ENCODE measurements at places on chromosomes 5 and 9.

DNA sequence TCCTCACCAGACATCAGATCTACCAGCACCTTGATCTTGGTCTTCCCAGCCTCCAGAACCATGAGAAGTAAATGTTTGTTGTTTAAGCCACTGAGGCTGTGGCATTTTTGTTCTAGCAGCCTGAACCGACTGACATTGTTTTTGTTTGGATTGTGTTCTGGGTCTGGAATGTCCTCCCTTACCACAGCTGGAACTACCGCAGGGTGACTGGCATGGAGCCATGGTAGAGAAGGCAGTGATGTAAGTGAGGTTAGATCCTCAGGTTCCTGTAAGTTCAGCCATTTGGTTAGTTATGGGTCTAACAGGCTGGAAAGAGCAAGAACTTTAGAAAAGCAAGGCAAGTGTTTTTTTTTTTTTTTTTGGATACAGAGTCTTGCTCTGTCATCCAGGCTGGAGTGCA lies 209.3 kb downstream of the DAB2IP start:
- DNase-seq, result no peak

- DNase-seq, result no peak
These were observed 126.4 kb upstream of the SLC12A2 start for GRCh38 chr5:127957183-127957582.

- no peak for DNase-seq
These were observed 2.9 kb downstream of the PBX3 start for GRCh38 chr9:125749951-125750626.

DNA sequence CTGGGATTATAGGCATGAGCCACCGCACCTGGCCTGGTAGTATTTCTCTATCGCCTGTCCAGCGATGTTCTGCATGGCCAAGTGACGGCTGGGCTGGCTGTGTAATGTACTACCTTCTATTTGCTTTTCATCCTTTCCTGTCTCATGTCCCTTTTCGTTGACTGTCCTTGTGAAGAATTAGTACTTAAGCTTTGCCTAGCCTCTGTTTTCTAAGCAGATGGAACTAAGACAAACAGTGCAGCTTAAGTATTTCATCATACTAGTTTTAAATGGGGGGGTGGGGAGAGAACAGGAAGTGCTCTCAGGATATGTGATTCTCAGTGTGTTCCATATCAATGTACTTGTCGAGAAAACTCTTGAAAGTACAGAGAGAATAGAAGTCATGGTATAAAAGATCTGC lies 31.7 kb upstream of the CCL21 start:
- no peak for DNase-seq

DNA sequence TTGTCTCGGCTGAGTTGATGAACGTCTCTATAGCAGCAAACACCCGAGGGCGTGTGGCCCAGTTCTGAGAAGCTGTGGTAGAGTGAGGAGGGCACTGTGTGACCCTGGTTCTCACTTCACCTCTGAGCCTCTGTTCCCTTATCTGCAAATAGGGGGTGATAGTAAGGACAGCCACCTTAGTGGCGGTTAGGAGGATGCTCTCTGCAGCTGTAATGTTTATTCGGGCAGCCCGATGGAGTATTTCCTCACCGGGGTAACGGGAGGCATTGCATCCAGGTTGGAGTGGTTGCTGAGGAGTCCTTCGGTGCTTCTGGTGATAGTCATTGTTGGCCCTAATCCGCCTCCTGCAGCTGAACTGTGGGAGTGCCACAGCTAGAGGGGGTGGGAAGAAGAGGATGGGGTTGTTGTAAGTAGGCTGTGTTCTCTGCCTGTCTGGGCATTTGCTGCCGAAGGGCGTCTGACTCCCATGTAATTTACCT lies 13.9 kb downstream of the PRRC2B start:
- DNase-seq, result peak; percentile 62

- no peak for DNase-seq
These were observed 20.6 kb upstream of the PRDM6 start for GRCh38 chr5:123068368-123068938.

- DNase-seq, result no peak
These were observed 36.1 kb upstream of the SLC2A8 start for GRCh38 chr9:127360829-127361228.

GRCh38 chr9:37952731-37953130 lies 48.8 kb upstream of the SLC25A51 start:
- DNase-seq, result no peak

GRCh38 chr5:59829386-59829785 lies 64.1 kb downstream of the PDE4D start:
- no peak for DNase-seq

GRCh38 chr9:116504893-116505480 lies 182.1 kb upstream of the TRIM32 start:
- no peak for DNase-seq

DNA sequence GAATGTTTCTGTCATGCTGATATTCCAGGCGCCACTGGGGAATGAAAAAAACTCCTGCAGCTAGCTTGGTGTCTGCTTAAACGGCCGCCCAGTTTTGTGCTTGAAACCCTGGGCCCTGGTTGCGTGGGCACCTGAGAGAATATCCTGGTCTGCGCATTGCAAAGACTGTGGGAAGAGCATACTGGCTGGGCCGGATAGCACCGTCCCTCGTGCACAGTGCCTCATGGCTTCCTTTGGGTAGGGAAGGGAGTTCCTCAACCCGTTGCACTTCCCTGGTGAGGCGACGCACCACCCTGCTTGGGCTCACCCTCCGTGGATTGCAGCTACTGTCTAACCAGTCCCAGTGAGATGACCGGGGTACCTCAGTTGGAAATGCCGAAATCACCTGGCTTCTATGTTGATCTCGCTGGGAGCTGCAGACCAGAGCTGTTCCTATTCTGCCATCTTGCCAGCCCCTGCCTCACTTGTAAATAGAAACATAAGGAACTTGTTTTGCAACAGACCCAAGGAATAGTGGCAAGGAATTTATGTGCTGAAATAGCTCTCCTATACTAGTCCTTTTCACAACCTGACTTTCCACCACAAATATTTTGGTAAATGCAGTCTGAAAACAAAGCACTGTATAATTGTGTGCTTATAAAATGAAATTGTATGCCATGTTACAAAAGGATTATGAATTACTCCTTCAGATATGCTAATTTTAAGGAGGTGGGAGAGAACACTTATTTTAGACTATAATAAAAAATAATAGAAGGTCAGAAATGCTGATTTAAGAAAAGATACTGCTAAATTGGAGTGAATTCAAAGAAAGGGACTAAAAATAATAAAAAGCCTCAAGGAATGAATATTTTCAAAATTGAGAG lies 90.3 kb downstream of the ADAMTSL1 start:
- DNase-seq, result no peak

GRCh38 chr5:94316916-94317838 lies 301.2 kb downstream of the KIAA0825 start:
- DNase-seq, result no peak

DNA sequence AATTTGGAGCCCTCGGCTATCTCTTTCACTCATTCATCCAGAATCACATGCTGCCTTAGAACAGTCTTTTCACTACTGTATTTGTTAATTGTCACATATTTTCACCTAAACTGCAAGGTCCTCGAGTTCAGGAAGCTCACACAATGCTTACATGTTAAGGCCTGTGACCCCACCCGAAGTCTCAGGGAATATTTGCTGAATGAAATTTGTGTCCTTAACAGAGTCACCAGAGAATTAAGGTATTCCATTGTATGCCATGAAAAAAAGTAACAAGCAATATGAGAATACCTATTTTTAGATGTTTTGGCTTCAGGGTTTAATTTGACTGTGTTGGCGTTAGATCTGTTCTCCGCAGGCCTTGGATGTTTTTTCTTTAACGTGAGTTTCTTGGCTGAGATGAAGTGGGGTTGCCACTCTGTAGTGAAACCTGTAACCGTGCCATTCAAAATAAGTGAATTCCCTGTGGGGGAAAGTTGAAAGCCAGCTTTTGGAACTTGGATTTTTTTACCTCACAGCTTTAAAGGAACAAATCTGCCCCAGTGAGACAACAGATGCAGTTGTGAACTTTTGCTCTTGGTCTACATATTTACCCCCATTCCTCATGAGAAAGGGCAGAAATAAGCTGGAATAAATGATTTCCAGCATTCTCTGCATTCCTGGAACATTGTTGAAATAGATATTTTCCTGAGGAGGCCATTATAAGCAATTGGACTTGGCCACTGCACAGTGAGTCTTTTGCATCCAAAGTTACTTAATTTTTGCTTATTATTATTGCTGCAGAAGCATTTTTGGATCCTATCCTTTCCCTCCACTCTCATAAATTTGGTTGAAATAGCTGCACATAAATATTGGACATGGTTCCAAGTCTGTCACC lies 35.9 kb upstream of the FBP1 start:
- no peak for DNase-seq

Measured in CD4-positive, alpha-beta T cell treated with Interleukin-12 subunit alpha and Interleukin-12 subunit beta, for 1 hour (primary cell).